ENCODE measurements at places on chromosomes 12 and 14.

GRCh38 chr14:76346391-76347160, 29.4 kb upstream of the ESRRB start:
- H3K27ac ChIP-seq, result no peak overlapping the region
- no peaks in the 10 kb centered on the region for H3K4me1 ChIP-seq
- H3K4me3 ChIP-seq, result no peak overlapping the region
- no peaks in the 10 kb centered on the region for H3K36me3 ChIP-seq
- H3K27me3 ChIP-seq, result no peaks in the 10 kb centered on the region
- DNase-seq, result peak; percentile 53

DNA sequence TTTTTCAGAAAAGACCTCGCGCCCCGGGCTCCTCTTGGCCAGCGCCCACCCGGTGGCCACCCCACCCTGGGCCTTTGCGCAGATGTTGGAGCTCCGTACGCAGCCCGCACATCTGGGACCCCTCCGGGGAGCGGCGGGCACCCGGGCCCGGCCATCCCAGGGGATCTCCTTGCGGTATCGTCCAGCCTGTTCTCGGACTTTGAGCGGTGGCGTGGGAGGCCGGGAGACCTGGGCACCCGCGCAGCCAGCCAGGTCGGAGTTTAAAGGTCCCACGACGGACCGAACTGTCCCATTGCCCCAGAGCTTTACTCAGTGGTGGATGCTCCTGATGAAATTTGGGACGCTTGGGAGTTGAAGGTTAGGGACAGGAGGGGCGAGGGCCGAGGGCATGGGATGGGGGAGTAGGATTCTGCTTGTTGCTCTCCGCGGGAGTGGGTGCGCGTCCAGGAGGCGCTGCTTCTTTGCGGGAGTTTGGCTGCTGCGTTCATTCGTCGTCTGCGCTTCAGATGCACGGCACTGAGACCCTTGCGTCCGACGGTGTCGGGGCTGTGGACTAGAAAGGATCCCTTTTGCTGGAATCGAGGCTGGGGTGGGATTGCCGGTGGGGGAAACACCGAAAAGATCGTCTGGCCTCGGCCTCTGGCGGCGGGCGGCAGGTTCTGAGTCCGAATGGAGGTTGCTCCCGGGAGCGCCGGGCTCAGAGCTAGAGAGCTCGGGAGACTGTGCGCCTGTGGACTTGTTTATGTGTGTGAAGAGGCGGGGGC, 1.4 kb downstream of the NTF3 start:
- H3K4me1 ChIP-seq, result peaks cover 51% of the 10 kb centered on the region
- peak overlapping the region; percentile 7 for H3K27ac ChIP-seq
- no peaks in the 10 kb centered on the region for H3K36me3 ChIP-seq
- peak overlapping the region; percentile 47 for H3K4me3 ChIP-seq
- peak; percentile 63 for DNase-seq

DNA sequence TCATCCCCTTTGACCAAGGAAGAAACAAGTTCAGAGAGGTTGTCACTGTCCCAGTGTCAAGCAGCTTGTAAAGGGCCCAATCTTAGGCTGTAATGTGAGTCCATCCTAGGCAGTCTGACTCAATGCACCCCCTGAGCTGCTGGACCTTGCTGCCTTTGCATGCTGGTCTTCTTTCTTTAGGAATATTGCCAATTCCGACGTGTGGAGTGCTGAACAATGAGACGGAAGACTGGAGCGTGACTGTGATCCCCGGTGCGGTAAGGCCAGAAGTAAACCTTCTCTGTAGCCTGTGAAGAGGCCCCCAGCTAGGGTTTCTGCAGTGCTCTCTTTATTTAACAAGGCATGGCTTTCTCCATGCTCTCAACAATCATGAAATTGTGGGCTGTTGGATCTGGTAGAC, 963 bp downstream of the TCTN2 start:
- no peak for DNase-seq
- peak overlapping the region; percentile 80 for H3K4me3 ChIP-seq
- H3K36me3 ChIP-seq, result peaks cover 31% of the 10 kb centered on the region
- peaks cover 8% of the 10 kb centered on the region for H3K4me1 ChIP-seq
- no peaks in the 10 kb centered on the region for H3K27me3 ChIP-seq

- H3K27ac ChIP-seq, result no peak overlapping the region
- no peak for DNase-seq
- no peaks in the 10 kb centered on the region for H3K4me1 ChIP-seq
- no peaks in the 10 kb centered on the region for H3K36me3 ChIP-seq
- no peaks in the 10 kb centered on the region for H3K27me3 ChIP-seq
- no peak overlapping the region for H3K4me3 ChIP-seq
Observed at GRCh38 chr12:42277396-42278127, 39.5 kb upstream of the YAF2 start.

GRCh38 chr14:38951451-38951850, 151.6 kb downstream of the SEC23A start:
- H3K36me3 ChIP-seq, result no peaks in the 10 kb centered on the region
- H3K4me3 ChIP-seq, result no peak overlapping the region
- H3K4me1 ChIP-seq, result no peaks in the 10 kb centered on the region
- no peak for DNase-seq

DNA sequence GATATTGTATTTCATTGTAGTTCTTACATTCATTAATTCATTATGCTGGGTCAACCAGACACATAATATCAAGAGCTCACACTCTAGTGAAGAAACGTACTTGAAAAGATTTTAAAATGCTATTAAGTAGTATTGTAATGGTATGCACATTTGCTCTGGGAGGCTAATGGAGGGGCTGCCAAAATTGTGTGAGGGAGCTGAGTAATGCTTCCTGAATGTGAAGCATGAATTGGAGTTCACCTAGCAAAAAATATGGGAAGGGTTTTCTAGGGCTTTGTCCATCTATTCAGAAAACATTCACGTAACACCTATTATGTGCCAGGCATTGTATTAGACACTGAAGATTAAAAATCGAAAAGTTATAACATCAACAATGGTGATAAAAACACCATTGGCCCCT, 403.8 kb upstream of the PDE3A start:
- H3K4me3 ChIP-seq, result no peak overlapping the region
- H3K36me3 ChIP-seq, result no peaks in the 10 kb centered on the region
- no peak for DNase-seq
- peaks cover 9% of the 10 kb centered on the region for H3K4me1 ChIP-seq

- H3K27me3 ChIP-seq, result no peaks in the 10 kb centered on the region
- peaks cover 52% of the 10 kb centered on the region for H3K4me1 ChIP-seq
- H3K27ac ChIP-seq, result no peak overlapping the region
- no peaks in the 10 kb centered on the region for H3K36me3 ChIP-seq
- peak; percentile 46 for DNase-seq
Observed at GRCh38 chr12:101619858-101620761, 25.3 kb downstream of the MYBPC1 start.

- H3K36me3 ChIP-seq, result no peaks in the 10 kb centered on the region
- peak; percentile 48 for DNase-seq
- H3K27me3 ChIP-seq, result peaks cover 21% of the 10 kb centered on the region
- peak overlapping the region; percentile 80 for H3K27ac ChIP-seq
Observed at GRCh38 chr12:55703288-55703687, 4.4 kb downstream of the ITGA7 start.

DNA sequence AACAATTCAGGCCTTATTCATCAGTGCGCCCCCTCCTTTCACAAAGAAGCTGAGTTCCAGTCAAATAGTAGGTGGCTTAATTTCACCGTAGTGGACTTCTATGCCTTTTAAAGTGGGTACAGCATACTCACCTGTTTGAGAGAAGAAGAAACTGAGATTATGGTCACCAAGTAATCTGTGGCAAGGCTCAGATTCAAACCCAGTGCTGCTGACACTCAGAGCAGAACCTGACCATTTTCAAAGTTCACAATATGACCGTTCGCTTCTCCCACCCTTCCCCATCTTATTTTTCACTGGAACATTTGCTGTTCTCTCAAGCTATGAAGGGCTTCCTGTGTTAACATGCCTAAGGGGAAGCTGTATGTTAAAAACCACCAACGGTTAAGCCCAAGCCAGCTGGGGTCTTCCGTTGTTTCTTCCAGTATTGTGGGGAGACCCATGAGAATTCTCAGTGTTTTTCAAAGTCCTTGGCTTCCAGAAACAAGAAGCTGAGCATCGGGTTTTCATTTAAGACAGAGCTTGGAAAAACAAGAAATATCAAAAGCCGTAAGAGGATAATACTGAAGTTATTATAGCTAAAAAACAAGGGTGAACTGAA, 6.1 kb upstream of the PSMA6 start:
- no peak for DNase-seq
- no peaks in the 10 kb centered on the region for H3K36me3 ChIP-seq
- no peaks in the 10 kb centered on the region for H3K4me1 ChIP-seq
- H3K4me3 ChIP-seq, result no peak overlapping the region
- H3K27me3 ChIP-seq, result no peaks in the 10 kb centered on the region
- H3K27ac ChIP-seq, result no peak overlapping the region

- no peaks in the 10 kb centered on the region for H3K36me3 ChIP-seq
- H3K4me3 ChIP-seq, result no peak overlapping the region
- H3K27ac ChIP-seq, result peak overlapping the region; percentile 17
Observed at GRCh38 chr12:101945369-101946232, 68.2 kb downstream of the DRAM1 start.

DNA sequence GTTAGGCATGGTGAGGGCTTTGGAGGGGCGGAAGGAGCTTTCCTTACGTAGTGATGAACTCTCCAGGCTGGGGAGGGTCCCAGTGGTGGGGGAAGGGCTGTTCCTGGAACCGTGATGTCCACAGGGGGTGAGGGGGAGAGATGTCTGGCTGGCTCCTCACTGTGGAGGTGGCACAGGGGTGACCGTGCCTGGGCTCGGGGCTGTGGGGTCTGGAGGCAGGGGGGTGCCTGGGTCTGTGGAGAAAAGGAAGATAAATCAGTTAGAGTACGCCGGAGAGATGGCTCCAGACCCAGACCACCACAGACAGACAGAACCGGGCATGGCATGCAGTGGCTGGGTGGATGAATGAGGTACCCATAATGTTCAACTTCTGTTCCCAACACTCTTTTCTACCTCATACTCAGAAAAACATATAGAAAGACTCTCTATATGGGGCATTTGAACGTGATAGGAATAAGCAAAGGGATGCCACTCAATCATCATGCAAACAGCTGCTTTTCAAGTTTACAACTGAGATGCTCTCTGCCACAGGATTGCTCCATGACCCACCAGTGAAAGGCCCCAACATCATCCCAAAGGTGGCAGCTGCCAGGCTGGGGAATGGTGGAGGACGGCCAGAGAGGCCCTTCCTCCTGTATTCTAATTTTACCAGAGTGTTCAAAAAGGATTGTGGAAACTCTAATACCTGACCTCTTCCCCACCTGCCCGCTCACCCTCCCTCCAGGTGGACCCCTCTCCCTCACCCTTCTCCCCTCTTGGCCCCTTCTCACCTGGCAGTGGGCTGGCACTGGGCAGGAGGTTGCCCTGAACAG, 5.6 kb downstream of the MYL6 start:
- DNase-seq, result no peak
- H3K4me3 ChIP-seq, result no peak overlapping the region
- H3K27me3 ChIP-seq, result no peaks in the 10 kb centered on the region
- peaks cover 31% of the 10 kb centered on the region for H3K4me1 ChIP-seq
- H3K36me3 ChIP-seq, result peaks cover 87% of the 10 kb centered on the region
- peak overlapping the region; percentile 99 for H3K27ac ChIP-seq

- DNase-seq, result peak; percentile 21
- no peak overlapping the region for H3K4me3 ChIP-seq
- H3K27ac ChIP-seq, result no peak overlapping the region
Observed at GRCh38 chr12:85951823-85952222, 77.7 kb downstream of the NTS start.

All from stomach (tissue), 19 donors.